ENCODE measurements at places on chromosomes 12 and 14.

GRCh38 chr14:76329154-76329928, 46.6 kb upstream of the ESRRB start:
- DNase-seq, result no peak

DNA sequence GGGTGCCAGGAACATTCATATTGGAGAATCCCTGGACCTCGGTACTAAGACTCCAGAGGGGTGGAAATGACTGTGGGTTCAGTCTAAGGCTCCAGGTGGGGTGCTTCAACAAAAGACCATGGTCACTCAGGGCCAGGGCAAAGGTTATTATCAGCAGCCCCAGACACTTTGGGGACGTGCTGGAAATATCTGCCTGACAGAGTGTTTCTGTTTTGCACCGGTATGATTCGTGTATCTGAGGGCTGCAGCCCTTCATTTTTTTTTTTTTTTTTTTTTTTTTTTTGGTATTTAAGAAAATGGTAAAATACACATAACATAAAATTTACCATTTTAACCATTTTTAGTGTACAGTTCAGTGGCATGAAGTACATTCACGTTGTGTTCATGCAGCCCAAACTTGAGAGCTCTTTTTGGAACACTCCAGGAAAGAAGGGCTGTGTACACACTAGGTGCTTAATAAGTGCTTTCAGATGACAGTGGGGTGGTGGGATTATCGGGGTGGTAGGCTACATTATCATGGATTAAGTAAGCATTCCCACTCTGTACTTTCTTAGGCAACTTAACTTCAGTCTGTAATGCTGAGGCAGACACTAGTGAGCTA, 120.3 kb downstream of the CHST11 start:
- no peak for DNase-seq

- DNase-seq, result no peak
These were observed 87.3 kb downstream of the TMX1 start for GRCh38 chr14:51327376-51327775.

DNA sequence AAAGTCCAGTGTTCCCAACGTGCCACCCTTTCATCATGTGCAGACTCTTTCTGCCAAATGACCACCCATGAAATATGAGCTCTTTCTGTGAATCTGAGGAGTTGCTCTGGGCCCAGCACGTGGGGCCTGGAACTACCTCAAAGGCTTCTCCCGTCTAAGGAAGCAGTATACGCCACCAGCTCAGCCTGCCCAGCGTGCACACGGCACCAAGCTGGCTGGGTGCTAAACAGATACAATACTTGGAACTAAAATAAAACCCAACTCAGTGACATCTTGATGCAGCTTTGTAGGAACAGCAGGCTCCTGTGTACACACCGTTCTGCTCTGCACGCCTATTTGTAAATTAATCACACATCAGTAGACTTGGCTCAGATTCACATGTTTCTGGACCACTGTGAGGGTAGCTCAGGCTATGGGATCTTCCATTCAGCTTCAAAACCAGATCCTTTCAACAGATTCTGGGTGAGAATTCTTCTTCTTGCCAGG, 74.8 kb downstream of the ARL6IP4 start:
- no peak for DNase-seq

GRCh38 chr12:68414988-68415387, 82.8 kb upstream of the MDM1 start:
- no peak for DNase-seq

GRCh38 chr12:6951551-6952120, 480 bp downstream of the PTPN6 start:
- DNase-seq, result no peak

DNA sequence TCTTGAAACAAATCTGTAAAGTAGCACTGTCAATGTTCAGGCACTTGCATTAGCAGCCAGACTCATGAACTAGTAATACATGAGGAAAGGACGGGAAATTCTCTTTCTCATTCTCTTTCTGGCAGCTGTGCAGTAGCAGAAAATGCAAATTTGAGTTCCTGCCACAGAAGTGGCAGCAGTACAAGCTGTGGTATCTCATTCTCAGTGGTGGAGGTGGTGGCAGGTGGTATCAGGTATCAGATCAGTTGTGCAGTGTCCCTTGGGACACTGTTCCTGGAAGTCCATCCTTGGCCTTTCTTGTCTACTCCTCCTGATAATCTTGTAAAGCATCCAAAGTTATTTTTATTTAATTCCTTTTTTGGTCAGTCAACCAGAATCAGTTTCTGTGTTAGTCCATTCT, 103.0 kb downstream of the C12orf42 start:
- no peak for DNase-seq

DNA sequence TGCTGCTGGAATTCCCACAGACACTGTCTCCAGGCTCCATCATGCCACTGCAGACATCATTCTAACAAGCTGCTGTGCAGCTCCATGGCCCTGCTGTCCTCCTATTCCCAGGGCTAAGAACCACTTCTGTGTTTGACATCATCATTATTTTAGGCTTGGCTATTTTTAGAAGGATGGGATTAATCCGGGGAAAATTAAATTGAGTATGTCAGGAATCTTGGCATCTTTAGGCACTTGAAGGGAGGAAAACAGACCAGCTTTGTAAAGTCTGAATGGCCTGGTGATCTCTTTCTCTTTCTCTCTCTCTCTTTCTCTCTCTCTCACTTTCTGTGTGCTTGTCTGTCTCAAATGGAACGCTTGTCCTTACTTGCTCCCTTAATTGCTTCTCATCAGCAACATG, 568.3 kb upstream of the FLRT2 start:
- no peak for DNase-seq

GRCh38 chr12:123094349-123095077, 56.4 kb downstream of the PITPNM2 start:
- no peak for DNase-seq

Data from CD4-positive, alpha-beta T cell (primary cell).